Osteocyte (in vitro differentiated cells): ENCODE measurements at places on chromosomes 2 and 18.
A peak's percentile ranks its signal among the peaks of the same experiment; 100 is the strongest.

GRCh38 chr2:232604535-232604934 is 28.9 kb upstream of the EFHD1 start:
- no peak for DNase-seq

DNA sequence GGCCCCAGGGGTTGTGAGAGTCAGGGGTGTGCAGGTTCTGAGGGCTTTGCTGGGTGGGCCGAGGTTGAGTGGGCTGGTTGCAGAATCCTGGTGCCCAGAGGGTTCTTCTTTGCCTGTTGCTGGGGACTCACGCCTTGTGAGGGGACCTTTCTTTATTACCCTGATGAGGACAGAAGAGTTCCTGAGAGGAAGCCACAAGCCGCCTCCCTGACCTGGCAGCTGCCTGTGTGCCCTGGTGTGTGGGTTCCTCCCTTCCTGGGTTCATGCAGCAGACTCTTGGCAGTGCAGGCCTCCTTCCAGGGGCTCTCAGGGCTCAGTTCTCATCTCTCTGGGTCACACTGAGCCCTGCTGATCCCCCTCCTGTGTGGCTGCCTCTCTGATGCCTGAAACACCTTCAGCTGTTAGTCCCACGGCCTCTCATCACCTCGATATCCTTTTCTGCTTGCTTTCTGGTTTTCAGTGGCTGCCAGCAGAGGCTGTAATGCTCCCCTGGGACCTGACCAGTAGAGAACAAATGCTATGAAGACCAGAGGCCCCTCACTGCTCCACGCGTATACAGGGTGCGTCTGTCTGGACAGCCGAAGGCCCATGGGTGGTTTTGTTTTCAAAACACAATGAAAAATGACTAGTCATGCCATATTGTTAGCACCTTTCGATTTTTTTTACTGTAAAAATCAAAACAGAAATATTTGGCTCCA is 191.3 kb downstream of the AGAP1 start:
- no peak for DNase-seq

DNA sequence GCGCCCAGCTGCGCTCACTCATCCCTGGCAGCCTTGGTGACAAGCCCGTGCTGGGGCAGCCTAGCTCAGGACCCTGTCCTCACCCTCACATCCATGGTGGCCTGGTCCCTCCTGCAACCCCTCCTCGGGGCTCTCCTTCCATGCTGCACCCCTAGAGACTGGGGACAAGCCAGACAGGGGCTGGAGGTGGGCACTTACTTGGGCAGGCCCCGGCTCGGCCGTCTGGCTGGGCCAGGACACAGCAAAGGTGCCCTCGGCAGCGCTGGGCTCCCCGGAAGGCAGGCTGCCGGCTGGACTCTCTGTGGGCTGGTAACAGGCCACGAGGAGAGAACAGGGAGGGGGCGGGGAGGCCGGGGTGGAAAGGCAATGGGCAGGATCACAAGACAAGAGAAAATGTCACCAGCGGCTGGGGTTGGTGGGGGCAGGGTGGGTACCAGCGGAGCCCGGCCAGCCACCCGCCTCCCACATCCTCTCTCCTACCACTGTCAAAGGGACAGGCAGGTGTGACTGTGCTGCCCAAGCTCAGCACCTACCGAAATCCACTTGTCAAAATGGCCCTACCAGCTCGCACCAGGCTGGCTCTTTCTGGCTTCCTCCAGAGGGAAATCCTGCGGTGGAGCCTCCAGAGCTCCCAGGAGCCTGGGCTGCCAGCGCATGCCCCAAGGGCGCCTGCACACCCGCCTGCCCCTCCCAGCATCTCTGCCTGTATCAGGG is 54.7 kb downstream of the BIN1 start:
- no peak for DNase-seq

DNA sequence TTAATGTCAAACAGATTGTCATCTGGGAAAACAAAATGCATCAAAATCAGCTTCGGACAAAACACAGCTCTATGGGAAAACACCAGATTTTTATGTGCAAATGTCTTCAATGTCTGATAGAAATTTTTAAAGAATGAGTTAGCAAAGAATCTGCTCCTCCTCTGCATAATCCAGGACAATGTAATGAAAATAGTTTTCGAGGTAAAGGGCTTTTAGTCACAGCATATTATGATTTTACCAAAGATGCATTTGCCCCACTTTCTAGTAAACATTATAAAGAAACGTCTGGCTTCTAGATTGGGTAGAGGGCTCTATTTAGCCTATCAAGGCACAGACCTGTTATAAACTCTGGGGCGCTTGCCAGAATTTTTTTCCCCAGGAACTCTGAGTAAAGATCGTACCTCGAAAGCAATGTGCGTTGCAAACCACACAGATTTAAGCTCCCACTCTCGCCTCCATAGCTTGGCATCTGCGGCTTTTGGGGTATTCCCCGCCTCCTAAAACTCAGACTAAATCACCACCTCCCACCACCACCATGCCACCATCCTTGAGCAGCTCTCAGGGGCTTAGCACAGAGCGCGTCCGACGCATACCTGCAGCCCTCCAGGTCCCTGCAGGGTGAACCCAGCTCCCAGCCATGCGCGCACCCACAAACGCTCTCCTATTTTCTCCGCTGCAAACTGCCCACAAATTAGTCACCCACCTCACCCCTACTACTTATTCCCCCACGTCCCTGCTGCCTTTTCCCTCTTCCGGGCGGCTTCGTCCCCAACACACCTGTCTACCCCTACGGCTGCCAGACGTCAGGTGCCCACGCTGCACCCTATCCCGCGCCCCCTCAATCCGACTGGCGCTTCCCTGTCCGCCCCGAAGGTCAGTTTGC is 829 bp downstream of the ACVR1C start:
- no peak for DNase-seq

- DNase-seq = no peak
Measured at GRCh38 chr2:53182601-53183000, 585.0 kb upstream of the CHAC2 start.

- DNase-seq = no peak
Measured at GRCh38 chr2:32514946-32515345, 112.9 kb upstream of the TTC27 start.

DNA sequence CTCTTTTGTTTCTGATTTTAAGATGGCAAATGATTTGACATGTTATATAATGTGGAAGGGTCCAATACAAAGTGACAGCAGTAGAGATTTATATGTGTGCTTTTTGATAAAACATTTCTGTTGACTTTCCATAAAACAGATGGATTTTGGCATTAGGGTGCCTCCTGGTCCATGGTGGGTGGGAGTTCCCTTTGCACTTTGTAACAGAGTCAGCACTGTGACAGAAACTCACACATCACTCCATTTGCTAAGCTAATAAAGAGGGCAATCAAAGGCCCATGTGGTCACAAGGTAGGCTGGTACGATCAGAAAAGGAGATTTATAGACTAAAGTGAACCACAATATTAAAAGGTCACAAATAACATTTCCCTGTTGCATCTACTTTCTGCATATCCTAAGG is 93.3 kb upstream of the NT5C1B start:
- DNase-seq = no peak

DNA sequence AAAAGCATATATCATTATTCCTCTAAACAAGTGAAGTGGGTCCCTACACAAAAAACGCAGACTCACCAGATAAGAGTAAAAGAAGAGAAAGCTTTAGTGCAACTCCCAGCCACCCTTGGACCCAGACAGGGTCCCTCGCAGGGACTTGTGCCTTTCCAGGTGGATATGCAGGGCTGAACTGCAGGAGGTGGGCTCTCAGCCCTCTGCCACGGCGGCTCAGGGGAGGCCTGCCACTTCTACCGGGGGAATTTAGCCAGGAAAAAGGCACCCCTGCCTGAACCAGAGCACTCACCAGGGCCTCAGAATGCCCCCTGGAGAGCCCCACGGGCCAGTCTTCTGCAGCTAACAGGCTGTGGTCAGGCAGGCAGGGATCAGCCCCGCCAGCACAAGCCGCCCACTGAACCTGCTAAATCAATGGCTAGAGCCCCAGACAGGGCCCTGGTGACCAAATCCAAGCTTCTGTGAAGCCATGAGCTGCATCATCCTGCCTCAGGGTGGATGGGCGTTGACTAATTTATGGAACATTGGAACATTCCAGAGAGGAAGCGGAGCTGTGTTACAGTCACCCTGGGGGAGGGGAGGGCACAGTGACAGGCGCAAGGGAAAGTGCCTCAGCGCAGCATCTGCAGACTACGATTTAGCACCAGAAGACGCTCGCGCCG is 209.3 kb downstream of the EIPR1 start:
- no peak for DNase-seq

- no peak for DNase-seq
Measured at GRCh38 chr2:238251331-238251730, 11.5 kb upstream of the HES6 start.

DNA sequence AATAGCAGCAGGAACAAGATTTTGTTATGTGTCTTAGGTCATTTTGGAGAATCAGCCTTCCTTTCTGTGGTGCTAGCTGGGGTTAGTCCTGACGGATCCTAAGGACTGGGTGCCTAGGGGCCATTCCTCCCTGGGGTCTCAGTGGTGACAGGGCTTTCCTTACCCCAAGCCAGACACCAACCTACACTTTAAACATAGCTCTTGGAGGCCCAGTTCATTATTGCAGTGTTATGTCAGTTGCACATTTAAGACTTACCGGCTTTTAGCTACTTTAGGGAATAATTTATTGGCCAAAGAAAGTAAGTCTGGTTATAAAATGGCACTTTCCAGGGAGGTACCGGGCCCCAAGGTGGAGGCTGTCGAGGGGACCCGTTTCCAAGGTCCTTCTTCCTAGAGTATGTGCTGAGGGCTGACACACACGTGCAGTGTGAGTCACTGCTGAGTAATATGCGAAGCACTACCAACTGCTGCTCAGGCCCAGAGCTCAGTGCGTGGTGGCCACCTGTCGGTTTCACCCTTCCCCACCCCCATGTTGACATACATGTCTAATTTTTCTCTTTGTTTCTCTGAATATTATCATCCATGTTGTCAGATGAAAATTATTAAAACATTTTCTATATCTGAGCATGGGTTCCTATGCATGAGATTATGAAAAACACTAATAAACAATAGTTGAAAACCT is 37.0 kb upstream of the GRHL1 start:
- no peak for DNase-seq

GRCh38 chr2:65605058-65605742 is 172.8 kb upstream of the SPRED2 start:
- no peak for DNase-seq

GRCh38 chr2:8357738-8358518 is 323.9 kb upstream of the ID2 start:
- DNase-seq = no peak

GRCh38 chr18:46283268-46283667 is 179.1 kb downstream of the HAUS1 start:
- peak; percentile 65 for DNase-seq

DNA sequence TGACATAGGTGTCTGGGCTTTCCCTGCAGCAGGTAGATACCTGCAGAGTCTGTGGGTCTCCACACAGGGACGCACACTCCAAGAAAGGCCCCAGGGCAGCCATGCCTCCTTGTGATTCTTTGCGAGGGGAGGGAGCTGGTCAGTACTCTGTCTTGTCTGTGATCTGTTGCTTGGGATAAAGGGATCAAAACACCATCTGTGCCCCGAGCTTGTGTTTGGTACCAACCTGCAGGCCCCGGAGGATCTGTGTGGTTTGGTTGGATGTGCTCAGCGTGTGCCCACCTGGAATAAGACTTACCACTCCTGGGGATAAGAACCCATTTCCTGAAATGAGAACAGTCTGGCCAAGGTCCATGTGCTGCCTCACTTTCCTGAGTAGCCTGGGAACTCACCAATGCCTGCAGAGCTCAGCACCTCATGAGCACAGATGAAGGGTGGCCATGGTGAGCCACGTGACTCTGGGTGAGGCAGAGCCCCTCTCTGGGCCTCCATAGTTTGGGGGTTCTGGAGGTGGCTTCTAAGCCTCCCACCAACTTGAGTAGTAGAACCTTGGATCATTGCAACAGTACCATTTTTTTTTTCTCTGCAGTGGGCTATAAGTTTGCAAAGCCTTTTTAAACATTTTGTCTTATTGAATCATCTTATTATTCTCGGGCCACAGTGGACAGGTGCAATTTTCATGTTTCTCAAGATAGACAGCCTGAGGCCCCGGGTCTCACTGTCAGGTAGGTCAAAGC is 134.8 kb downstream of the DDX1 start:
- DNase-seq = no peak

- DNase-seq = no peak
Measured at GRCh38 chr2:167484875-167485274, 596.6 kb downstream of the XIRP2 start.

DNA sequence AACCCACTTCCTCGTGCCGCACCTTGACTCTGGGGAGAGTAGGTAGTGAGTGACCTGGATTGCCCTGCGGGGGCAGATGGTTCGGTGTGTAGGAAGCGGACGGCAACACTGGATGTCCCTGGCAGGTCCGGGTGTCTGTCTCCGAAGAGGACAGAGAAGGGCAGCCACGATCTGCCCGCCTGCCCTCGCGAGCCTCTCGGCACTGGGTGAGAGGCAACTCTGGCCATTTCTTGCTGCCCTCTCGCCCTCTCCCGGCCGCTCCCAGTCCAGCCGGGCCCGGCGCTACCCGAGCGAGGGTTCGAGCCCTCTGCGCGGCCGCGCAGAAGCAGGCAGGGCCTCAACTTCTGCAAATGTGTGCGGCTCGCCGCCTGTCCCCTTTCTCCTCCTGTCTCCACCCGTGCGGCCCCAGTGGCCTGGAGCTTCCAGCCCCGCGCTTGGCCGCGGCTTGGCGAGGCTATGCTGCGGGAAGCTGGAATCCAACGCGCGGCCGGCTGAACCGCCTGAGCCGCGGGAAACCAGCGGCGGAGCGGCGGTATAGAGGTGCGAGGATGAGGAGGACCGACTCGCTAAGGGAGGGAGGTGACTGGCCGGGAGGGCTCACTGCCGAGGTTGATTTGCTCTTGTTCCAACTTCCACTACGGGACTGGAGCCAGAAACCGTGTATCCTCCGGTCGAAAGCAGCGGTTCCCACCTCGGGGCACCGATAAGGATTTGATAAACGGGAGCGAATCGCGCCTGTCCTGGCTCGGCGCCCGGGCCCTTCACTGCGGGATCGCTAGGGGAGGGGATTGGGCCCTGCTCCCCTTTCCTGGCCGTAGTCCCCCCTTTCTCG is 1.5 kb downstream of the EPAS1 start:
- DNase-seq = peak; percentile 82

DNA sequence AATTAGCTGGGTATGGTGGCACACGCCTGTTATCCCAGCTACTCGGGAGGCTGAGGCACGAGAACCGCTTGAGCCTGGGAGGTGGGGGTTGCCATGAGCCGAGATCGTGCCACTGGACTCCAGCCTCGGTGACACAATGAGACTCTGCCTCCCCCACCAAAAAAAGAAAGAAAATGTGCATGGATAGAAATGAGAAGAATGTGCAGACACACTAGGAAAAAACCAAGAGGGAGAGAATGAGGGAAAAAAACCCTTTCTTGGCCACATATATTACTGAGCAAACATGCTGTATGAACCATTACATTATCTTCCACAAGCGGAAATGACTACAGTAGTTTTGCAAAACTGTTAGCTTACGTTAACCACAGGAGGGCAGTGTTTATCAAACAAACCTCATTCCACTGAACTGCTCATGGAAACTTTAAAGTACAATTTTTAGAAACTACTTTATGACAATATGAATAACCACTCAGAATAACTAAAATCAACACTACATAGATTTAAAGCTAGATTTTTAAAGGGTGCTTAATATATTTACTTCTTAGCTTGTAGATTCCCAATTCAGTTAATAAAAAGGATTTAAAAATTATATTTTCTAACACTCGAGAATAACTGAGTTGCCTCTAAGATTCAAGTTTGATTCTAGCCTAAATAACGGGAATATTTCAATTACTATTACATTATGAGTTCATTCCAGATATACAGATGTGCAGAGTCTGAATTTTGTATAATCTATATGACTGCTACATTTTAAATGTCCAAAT is 26.4 kb downstream of the ASXL2 start:
- no peak for DNase-seq

GRCh38 chr2:69742322-69742952 is 503 bp downstream of the ANXA4 start:
- no peak for DNase-seq

- no peak for DNase-seq
Measured at GRCh38 chr2:192327576-192327975, 132.8 kb upstream of the TMEFF2 start.
